NCI-H1694 treated with DMSO at 0.1 percent for 48 hours (cell line): ENCODE measurements at places on chromosomes 2 and 18.

DNA sequence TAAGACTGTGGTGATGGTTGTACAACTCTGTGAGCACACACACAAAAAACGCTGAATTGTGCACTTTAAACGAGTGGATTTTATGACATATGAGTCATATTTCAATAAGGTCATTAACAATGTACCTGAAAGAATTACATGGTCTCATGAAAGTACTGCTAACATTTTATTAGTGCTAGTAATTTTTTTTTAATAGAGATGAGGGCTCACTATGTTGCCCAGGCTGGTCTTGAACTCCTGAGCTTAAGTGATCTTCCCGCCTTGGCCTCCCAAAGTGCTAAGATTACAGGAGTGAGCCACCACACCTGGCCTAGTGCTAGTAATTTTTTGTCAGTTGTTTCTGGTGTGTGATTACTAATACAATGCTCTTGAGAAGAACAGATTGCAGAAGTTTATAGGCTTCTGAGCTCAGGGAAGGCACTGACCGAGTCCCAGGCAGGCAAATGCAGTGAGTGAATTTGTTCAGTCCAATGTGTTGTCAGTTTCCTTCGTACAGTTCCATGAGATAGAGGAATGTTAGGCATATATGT lies 177.0 kb downstream of the TGIF1 start:
- no peak for DNase-seq

DNA sequence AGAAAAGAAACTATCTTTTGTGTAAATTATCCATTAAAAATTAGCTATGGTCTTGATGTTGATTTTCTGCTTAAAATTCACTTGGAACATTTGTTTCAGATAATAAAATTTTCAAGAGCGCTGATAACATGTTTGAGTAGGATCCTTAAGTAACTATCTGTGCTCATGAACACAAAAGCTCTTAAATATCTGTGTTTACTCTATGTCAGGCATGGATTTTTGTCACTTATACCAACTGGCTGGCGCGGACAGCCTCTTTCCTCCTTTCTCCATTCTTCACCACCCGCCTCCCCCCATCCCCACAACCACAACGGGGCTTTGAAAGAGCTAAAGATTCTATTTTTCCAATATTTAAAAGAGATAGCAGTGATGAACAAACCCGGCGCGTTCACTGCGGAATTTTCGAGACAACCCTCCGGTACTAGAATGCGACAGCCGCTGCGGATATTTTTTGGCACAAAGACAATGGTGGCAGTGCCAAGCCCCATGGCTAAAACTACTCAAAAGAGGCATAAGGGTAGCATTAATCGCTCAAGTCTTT lies 181.5 kb downstream of the TCF4 start:
- DNase-seq, result peak; percentile 70

DNA sequence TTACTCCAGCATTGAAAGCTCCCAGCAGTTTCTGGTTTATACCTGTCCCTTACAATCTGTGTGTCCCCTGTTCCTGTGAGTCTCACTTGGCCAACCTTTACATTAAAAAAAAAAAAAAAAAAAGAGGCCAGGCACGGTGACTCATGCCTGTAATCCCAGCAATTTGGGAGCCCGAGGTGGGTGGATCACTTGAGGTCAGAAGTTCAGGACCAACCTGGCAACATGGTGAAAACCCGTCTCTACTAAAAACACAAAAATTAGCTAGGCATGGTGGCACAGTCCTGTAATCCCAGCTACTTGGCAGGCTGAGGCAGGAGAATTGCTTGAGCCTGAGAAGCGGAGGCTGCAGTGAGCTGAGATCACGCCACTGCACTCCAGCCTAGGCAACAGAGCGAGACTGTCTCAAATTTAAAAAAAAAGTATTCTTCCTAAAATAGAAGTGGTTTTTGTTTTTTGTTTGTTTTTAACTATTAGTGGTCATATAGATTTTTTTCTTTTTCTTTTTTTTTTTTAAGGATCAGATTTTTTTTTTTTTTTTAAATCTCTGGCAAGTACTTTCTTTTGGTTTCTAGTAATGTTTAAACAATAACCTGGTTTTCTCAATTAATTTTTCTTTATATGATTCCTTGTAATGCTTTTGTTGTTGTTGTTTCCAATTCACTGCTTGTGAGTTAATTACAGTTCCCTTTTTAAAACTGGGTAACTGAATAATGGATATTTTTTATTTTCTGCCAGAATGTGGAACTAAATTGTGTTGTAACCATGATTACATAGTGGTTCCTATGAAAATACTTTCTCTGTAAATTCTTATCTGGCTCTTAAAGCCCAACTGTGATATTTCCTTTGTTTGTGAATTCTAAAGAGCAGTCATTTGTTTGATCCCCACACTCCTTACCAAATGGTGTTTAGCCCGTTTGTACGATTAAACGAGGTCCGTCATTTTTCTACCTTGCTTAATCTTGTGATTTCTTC lies 116.8 kb downstream of the CTAGE1 start:
- DNase-seq, result no peak

GRCh38 chr18:39675368-39675767 lies 2109.8 kb upstream of the CELF4 start:
- no peak for DNase-seq

DNA sequence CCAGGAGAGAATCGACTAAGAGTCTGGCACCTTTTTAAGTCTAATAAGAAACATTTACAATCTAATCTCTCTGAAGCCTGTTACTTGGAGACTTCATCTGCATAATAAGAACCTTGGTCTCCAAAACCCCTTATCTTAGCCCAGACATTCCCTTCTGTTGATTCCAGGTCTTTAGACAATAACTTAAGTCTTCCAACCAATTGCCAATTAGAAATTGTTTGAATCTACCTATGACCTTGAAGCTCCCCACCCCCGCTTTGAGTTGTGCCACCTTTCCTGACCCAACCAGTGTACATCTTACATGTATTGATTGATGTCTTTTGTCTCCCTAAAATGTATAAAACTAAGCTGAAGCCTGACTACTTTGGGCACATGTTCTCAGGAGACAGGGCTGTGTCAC lies 49.5 kb upstream of the DTNA start:
- DNase-seq, result no peak

DNA sequence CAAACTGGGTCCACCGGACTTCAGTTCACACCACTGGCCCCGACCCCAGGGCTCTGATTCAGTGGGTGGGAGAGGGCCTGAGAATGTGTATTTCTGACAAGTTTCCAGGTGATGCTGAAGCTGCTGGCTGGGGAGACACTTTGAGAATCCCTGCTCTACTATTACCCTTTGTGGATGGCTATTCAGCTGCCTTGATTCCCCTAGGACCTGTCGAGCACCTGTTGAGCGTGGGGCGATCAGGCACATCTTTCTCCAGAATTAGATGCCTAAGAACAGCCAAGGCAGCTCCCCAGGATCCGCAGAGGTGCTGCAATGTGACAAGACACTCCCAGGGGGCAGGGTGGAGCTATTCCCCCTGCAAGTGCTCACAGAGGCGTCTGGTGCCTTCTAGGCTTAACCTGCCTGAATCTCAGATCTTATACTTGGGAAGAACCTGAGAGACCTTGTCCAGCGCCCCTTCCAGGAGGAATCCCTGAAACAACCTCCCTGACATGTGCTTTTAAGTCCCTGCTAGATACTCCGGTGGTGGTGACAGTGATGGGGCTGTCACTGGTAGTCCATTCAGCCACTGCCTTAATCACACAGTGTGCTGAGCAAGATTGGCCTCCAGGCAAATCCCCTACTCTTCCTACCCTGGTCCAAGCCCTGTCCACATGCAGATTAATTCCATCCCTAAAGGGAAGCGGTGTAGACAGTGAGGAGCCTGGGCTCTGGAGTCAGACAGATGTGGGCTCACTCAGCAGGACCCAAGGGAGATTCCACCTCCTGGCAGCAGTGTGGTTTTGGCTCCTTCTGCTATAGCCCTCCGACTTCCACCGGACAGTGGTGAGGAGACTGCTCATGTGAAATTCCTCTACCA lies 43.4 kb upstream of the OTOF start:
- DNase-seq, result peak; percentile 54
